Activated CD8-positive, alpha-beta memory T cell treated with anti-CD3 and anti-CD28 coated beads for 48 hours (primary cell): ENCODE measurements at places on chromosomes 13 and 19.

- no peak for DNase-seq
Observed at GRCh38 chr13:113470073-113470472, 16.8 kb upstream of the ADPRHL1 start.

- DNase-seq = no peak
Observed at GRCh38 chr13:72199640-72200039, 332.6 kb upstream of the DACH1 start.

GRCh38 chr13:110179857-110180147 is 127.2 kb downstream of the COL4A1 start:
- no peak for DNase-seq

DNA sequence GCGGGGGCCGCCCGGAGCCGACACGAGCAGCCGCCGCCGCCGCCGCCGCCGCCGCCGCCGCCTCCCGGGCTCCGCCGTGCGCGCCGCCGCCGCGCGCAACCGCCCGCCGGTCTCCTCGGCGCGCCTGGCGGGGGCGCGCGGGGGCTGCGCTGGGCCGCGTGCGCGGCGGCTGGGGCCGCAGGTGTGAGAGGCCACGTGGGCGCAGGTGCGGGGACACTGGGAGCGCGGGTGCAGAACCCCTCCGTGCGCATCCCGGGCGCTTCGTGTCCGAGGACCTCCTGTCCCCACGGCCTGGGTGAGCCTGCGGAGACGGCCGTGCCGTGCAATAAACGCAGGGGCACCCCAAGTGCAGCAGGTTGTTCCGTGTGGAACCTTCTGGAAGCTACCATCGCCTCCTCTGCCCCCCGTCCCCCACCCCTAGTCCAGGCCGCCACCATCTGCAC is at the start of gene LINGO3:
TSS of gene LINGO3 (minus strand) at position 41 of the 443 bp plus-strand sequence. CDS start 16,378 bp downstream, outside the sequence.
- no peak for DNase-seq

DNA sequence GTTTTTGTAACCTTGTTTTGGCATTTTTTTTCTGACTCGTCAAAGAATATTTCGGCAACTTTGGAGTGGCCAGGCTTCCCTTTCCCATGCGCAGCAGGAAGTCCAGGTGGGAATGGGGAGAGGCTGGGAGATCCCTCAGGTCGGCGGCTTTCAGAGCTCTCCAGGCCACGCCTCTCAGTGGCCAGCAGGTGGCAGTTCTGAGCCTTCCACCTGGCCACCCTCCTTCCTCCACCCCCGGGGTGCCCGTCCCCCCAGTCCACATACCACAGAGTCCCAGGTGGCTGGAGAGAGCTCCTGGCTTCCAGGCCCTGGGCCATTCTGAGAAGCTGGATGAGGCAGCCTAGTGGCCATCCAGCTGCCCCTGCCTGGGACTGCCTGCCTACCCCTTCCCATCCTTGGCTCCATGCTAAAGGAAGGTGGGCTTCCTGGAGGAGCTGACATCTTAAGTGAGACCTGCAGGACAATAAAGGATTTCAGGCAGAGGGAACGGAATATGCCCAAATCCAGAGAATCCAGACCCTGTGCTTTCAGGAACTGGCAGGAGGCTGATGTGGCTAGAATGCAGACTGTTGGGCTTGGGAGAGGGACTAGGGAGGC is 46.3 kb downstream of the CCNE1 start:
- DNase-seq = no peak

GRCh38 chr19:2633693-2634075 is 68.8 kb downstream of the GNG7 start:
- no peak for DNase-seq

DNA sequence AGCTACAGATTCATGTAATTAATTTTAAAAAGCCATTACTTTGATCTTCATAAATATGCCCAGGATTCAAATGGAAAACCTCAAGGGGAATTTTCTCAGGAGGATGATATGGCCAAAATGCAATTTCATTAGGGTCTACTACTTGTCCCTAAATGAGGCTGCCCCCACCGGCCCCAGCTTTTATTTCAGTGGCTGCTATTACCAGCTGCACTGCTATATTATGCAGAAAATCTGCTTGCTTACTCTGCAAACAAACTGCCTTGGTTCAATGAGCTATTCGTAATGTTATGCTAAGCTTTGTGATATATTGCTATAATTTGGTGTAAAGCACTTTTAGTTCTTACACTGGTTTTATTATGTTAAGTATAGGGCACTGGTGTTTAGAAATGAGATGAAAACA is 137.3 kb upstream of the TMTC4 start:
- no peak for DNase-seq

- no peak for DNase-seq
Observed at GRCh38 chr19:18776736-18777135, 14.4 kb downstream of the COMP start.

GRCh38 chr13:92768602-92769001 is 458.0 kb upstream of the GPC6 start:
- DNase-seq = no peak

DNA sequence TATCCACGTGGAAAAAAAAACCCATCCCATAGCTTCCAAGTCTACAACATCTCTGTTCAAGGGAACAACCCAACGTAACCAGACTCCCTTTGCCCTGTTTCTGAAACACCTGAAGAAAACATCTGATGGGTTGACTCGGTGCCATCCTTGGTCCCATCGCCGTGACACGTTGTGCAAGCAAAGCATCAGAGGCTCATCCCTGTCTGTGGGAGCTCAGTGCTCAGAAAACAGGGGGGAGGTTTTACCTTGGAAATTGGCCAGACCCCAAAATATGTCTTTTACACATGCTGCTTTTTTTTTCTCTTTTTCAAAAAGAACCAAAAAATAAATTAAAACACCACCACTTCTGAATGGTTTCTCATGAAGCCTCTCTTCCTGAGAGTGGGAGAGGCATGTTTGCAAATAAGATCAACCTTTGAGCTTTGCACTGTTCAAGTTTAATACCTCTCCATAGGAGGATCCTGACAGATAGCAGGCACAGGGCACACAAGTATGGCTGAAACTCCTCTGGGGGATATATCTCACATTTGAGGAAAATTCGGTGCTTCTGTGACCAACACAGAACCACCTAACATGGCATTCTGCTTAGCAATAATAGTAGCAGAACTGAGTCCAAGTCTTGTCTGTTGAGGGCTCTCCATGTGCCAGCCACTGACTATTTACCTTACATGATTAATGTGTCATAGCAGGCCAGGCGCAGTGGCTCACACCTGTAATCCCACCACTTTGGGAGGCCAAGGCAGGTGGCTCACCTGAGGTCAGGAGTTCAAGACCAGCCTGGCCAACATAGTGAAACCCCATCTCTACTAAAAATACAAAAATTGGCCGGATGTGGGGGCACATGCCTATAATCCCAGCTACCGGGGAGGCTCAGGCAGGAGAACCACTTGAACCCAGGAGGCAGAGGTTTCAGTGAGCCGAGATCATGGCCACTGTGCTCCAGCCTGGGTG is 7.0 kb upstream of the PVR start:
- no peak for DNase-seq

DNA sequence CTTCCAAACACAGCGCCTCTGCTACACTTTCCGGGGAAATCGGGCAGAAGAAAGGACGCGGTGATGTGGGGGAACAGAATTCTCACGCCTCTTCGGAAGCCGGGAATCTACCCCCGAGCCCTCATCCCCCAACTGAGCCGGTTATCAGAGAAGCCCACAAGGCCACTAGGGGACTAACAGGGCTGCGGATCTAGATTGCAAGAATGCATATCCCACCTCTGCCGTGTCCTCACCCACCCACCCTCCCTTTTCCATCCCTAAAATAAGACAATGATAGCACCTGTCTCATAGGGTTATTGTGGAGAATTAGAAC is 1.1 kb downstream of the IGFLR1 start:
- DNase-seq = no peak

GRCh38 chr13:33577007-33577406 is 240.9 kb upstream of the RFC3 start:
- DNase-seq = no peak

GRCh38 chr13:26473571-26474230 is 83.8 kb upstream of the WASF3 start:
- DNase-seq = no peak

DNA sequence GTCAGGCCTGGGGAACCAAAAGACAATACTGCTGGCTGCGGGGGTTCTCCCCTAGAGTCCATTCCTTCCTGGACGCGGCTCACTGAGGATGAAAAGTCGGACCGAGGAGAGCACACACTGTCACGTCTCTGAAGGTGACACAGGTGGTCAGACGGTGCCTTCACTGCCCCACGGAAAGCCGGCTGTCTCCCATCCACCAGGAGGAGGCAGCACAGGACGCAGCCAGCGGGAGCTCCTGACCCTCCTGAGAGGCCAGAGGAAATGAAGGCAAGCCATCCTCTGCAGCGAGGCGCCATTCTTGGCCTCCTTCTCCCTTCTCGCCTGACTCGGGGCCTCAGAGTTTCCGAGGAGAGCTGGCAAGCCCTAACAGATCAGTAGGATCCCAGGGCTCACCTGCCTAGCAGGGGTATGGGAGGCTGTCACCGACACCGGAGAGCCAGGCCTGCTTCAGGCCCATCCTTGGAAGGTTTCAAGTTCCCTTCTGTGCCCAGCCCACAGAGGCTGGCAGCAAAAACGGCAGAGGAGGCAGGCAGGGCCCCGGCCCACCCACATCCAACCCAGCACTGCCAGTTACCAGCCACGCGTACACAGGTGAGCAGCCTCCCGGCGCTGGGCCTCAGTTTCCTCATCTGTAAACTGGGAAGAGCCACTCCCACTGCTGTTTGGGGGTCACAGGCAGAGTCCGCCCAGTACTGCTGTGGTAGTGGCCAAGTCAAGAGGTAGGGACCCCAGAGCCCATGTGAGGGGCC is 4.5 kb downstream of the REXO1 start:
- DNase-seq = no peak

- DNase-seq = no peak
Observed at GRCh38 chr13:93145199-93145598, 81.4 kb upstream of the GPC6 start.

DNA sequence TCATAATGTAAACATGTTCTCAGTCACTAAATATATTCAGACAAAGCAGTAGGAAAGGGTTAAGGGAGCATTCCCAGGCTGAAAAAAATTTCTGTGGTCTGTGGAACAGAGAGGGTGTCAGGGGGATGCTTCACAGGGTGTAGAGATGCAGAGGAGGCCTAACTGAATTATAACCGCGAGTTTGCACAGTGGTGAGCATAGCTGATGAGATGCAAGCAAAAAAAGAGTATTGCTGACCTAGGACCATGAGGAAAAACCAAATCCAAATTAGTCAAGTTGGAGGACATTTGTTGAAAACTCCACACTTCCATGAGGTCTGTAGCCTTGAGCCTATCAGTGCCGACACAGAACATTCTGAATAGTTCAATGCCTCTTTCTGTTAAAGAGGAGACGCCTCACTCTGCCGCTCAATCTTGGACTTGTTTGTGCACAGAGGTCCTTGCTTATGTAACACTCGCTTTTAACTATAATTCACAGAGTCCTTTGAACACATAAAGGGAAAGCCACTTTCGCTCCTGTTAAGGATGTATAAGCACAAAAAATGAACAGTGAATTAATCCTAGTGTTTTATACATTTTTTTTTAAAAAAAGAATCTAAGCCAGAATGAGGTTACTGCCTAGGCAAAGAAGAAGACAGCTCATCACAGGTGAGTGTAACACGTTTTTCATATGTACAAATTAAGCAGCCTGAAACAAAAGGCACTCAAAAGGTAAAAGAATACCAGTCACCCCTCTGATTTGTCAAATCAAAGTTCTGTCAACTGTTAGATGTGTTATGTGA is 25.8 kb upstream of the INTS6 start:
- no peak for DNase-seq

DNA sequence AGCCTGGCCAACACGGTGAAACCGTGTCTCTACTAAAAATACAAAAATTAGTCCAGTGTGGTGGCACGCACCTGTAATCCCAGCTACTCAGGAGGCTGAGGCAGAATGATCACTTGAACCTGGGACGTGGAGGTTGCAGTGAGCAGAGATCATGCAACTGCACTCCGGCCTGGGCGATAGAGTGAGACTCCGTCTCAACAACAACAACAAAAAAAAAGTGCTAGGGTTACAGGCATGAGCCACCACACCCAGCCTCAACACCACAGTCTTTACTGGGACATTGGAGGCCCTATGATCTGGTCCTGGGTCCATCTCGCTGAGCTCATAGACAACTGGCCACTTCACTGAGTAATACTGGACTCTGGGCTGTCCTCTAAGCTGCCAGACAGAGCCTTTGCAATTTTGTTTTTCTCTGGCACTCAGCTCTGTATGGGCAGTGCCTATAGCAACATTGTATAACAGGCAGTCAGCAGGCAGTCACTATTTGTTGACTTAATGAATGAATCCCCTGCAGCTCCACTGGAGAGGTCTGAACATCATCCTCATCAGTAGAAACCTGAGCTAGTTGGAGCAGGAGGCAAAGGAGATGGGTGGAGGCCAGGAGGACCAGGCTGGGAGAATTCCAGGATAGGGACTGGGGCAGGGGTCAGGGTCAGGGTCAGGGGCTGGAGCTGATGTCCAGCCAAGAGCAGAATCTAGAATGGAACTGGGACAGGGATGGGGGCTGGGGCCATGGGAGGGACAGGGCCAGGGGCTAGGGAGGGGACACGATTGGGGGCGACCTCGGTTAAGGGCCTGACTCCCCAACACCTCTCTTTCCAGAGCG is 8.1 kb downstream of the BLOC1S3 start:
- no peak for DNase-seq

- no peak for DNase-seq
Observed at GRCh38 chr13:114226088-114226487, 8.6 kb upstream of the CDC16 start.

GRCh38 chr19:16676101-16676798 is 15.3 kb downstream of the TMEM38A start:
- DNase-seq = no peak

DNA sequence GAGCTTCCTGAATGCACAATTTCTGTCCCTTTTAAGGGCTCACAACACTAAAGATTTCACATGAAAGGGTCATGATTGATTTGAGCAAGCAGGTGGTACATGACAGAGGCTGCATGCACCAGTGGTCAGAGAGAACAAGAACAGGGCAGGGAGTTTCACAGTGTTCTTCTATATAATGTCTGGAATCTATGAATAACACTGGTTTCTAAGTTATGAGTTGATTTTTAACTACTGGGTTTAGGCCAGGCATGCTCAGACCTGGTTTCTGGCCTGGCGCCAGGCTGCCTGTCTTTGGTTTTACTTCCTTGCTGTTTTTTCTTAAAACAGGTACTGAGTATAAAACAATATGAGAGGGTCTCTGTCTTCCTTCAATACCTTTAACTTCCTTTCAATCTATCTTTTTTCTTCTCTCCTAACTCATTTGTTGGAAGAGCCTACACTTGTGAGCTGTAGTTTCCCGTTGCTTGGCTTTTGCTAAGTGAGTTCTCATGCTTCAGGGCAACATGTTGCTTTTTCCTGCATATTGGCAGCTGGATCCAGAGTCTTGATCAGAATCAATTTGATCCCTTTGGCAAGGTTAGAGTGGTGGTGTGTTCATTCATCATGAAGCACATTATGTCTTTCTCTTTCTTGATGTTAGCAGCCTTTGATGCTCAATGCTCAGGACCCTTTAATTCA is 38.5 kb upstream of the FGF14 start:
- no peak for DNase-seq

DNA sequence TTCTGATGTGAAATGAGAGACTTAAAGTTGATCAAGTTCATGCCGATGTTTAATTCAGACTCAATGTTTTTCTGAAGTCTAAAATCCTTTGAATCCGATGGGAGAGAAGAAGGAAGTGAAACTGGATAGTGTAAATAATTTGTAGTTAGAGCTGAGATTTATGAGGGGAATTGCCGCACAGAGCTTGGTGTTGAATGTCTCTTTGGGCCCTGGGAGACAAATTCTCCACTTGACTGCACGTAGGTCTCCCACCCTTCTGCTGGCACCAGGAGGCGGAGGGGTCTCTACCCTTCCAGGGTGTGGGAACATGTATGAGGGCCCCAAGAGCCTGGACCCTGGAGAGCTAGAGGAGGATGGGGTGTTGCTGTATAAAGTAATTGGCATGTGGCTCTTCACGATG is 140.8 kb upstream of the SERP2 start:
- DNase-seq = no peak

GRCh38 chr13:111118898-111119607 is 3.9 kb downstream of the ARHGEF7 start:
- no peak for DNase-seq
